Neuronal stem cell (in vitro differentiated cells): ENCODE measurements at places on chromosomes 4 and X.

- H3K4me3 ChIP-seq: peak overlapping the region; percentile 52
- no peak for DNase-seq
- peaks cover 2% of the 10 kb centered on the region for H3K4me1 ChIP-seq
- H3K36me3 ChIP-seq: peaks cover 18% of the 10 kb centered on the region
- H3K27ac ChIP-seq: no peak overlapping the region
These were observed 1.1 kb downstream of the NKX3-2 start for GRCh38 chr4:13543032-13543838.

GRCh38 chr4:35948171-35948570 lies 296.1 kb downstream of the ARAP2 start:
- no peak overlapping the region for H3K4me3 ChIP-seq
- H3K4me1 ChIP-seq: no peaks in the 10 kb centered on the region
- no peaks in the 10 kb centered on the region for H3K36me3 ChIP-seq
- no peak overlapping the region for H3K27ac ChIP-seq
- DNase-seq: no peak
- no peaks in the 10 kb centered on the region for H3K27me3 ChIP-seq

GRCh38 chrX:13965531-13965930 lies 64.2 kb downstream of the GEMIN8 start:
- H3K4me3 ChIP-seq: no peak overlapping the region
- no peak overlapping the region for H3K27ac ChIP-seq
- no peaks in the 10 kb centered on the region for H3K36me3 ChIP-seq
- no peaks in the 10 kb centered on the region for H3K4me1 ChIP-seq
- DNase-seq: no peak
- H3K27me3 ChIP-seq: no peaks in the 10 kb centered on the region

DNA sequence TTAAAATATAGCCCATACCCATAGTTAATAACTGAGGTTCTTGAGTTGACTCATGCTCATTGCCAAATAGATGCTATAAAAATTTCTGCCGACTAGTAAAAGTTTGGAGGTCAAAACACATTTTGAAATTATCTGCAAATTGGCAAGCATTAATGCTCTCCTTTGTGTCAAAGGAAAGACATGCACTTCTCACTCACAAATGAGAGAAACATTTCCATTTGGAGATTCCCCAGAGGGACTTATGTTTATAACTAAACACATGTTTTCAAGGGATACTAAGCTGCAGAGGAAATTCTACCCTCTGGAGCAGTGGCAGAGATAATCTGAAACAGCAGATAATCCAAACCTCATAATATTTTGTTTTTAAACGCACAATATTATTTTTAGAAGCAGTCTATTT lies 45.7 kb upstream of the CCDC160 start:
- H3K36me3 ChIP-seq: no peaks in the 10 kb centered on the region
- no peak for DNase-seq
- H3K27ac ChIP-seq: no peak overlapping the region

DNA sequence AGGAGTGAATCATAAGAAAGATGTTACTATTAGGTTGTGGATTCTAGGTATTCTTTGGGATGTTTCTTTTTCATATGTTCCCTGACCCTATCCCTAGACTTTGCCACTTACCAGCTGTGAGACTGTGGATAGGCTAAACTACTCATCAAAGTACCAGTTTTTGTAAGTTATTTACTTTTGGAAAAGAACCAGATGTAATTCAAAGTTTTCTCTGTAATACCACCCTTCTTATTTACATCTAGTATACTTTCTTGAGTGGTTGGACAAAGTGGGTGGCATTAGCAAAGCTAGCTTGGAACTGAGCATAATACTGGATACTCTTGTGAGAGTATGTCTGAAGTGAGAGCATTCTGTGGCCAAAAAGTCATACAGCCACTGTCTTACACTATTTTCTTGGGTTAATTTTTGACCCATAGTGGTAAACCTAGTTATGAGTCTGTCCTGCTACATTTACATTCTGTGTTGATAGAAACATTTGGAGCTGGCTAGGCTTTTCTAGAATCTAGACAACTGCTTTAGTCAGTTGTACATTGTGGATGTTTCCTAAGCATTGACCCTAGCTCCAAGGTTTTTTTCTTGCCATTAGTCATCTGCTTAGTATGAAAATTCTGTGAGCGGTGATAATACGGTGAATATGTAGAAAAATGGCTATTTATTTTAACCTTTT lies 41.7 kb downstream of the KDM6A start:
- no peak for DNase-seq
- no peak overlapping the region for H3K27ac ChIP-seq
- H3K4me3 ChIP-seq: no peak overlapping the region
- no peaks in the 10 kb centered on the region for H3K36me3 ChIP-seq

DNA sequence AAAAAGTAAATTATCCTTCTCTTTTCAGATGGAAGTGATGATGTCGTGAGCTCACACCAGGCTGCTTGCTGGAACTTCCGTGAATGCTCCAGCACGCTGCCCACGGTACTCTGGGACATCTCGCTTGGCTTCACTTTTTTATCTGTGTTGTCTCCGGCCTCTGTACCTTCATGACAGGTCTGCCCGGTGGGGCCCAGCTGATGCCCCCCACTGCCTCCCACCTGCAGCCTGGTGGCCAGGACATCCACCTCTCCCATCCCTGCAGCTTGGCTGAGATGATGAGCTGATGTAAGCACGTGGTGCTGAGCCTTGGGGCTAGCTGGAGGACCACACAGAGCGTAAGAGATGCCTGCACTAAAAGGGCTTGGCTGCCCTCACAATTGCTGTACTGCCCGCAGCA lies 59.0 kb upstream of the HELT start:
- no peaks in the 10 kb centered on the region for H3K27me3 ChIP-seq
- no peak for DNase-seq
- no peak overlapping the region for H3K4me3 ChIP-seq
- H3K36me3 ChIP-seq: no peaks in the 10 kb centered on the region

DNA sequence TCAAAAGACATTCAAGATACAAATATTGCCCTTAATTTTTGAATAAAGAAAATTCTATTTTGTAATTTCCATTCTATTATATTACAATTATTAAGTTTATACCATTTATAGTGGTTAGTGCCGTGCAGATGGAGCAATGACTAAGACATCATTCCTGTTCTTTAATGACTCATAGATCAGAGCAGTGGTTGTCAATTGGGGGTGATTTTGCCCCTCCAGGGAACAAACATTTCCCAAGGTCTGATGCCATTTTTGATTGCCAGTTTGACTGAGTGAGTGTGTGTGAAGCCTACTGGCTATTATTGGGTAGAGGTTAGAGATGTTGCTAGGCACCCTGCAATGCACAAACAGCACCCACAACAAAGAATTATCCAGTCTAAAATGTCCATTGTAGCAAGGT lies 97.9 kb upstream of the DDIT4L start:
- H3K27me3 ChIP-seq: no peaks in the 10 kb centered on the region
- H3K36me3 ChIP-seq: no peaks in the 10 kb centered on the region
- H3K4me3 ChIP-seq: no peak overlapping the region
- H3K27ac ChIP-seq: no peak overlapping the region
- DNase-seq: no peak

- no peaks in the 10 kb centered on the region for H3K4me1 ChIP-seq
- DNase-seq: no peak
- H3K36me3 ChIP-seq: no peaks in the 10 kb centered on the region
- no peaks in the 10 kb centered on the region for H3K27me3 ChIP-seq
- no peak overlapping the region for H3K27ac ChIP-seq
These were observed 58.0 kb upstream of the SHOX start for GRCh38 chrX:572538-573124.

GRCh38 chr4:140628016-140628415 lies 59.3 kb upstream of the UCP1 start:
- H3K4me3 ChIP-seq: no peak overlapping the region
- H3K27ac ChIP-seq: no peak overlapping the region
- H3K27me3 ChIP-seq: no peaks in the 10 kb centered on the region
- H3K4me1 ChIP-seq: peaks cover 3% of the 10 kb centered on the region

DNA sequence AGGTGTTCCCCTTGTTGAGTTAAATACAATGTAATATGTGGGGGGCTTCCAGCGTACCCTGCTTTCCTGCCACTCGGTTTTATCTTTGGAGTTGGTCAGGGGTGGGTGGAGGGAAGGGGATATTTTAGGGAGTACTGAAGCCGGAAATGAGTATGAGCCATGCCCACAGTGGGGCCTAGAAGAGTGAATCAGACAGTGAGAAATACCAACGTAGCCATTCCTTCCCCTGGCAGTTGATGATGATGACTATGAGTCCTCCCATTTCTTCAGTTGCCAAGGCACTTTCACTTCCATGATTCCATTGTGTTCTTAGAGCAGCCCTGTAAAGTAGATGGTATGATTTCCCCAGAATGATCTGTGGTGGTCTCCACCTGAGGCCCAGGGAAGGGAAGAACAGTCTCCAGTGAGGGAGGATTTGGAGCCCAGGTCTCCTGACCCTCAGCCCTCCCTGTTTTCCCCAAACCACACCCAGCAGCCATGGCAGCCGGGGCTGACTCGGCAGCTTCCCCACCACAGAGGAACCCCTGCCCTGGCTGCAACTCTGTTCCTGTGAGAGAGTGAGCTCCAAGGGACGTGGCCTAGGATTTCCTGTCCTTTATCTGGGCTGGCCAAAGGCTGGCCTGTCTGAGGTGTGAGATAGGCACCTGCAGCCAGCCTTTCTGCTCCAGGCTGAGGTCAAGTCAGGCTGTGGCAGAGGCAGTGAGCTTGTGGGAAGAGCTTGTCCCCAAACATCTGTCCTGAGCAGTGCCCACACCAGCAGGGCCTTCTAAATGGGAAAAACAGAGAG lies 52.7 kb downstream of the STARD8 start:
- no peaks in the 10 kb centered on the region for H3K27me3 ChIP-seq
- H3K27ac ChIP-seq: no peak overlapping the region
- H3K4me1 ChIP-seq: no peaks in the 10 kb centered on the region
- H3K4me3 ChIP-seq: no peak overlapping the region

GRCh38 chr4:68466185-68466584 lies 18.9 kb downstream of the TMPRSS11E start:
- DNase-seq: no peak
- H3K27me3 ChIP-seq: no peaks in the 10 kb centered on the region
- no peak overlapping the region for H3K4me3 ChIP-seq

DNA sequence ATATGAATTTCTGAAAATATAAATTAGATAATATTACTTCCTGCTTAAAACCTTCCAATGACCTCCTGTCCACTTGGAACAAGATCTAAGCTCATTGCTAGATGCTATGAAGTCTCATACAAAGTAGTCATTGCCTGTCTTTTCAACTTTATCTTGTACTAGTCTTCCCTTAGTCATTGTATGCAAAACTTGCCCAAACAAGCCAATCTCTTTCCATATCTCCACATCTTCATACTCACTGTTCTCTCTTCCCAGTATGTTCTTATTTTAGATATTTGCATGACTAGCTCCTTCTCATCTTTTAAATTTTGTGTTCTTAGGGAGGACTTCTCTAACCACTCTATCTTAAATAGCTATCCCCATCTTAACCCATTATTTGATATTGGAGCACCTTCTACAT lies 33.9 kb upstream of the CDX4 start:
- no peak overlapping the region for H3K27ac ChIP-seq
- H3K4me3 ChIP-seq: no peak overlapping the region
- H3K4me1 ChIP-seq: no peaks in the 10 kb centered on the region
- DNase-seq: no peak
- no peaks in the 10 kb centered on the region for H3K36me3 ChIP-seq

DNA sequence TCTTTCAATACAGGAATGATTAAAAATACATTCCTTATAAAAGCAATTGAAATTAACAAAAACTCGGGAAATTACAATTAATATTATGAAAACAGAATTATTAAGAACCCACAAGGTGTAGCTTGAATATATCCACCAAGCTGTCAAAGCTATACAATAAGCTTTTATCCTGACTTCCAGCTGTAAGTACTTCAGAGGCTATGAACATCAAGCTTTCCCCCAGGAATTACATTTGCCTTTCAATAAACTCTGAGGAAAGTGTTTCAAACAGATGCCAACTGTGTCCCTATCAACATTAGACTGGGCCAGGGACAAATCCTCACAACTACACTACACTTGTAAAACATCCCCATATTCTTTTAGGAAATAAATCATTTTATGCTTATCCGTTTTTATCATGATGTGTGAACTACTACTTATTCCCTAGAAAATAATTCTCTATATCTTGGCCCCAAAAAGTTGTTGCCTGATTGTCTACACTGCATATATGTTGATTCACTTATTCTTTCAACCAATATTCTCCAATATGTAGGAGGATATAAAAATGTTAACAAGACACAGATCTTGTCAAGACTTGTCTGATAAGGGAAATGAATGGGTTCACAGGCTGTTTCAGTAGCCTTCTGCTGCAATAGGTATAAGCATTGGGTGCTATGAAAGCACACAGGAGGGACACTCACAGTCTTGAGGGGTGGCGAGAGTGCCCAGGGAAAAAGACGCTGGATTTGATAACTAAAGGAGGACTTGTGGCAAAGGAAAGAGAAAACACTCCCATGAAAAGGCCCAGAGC lies 494.1 kb downstream of the CENPC start:
- H3K27ac ChIP-seq: no peak overlapping the region
- DNase-seq: no peak
- no peaks in the 10 kb centered on the region for H3K27me3 ChIP-seq
- no peaks in the 10 kb centered on the region for H3K4me1 ChIP-seq
- no peak overlapping the region for H3K4me3 ChIP-seq

- no peak for DNase-seq
- peaks cover 10% of the 10 kb centered on the region for H3K27me3 ChIP-seq
- no peaks in the 10 kb centered on the region for H3K4me1 ChIP-seq
- H3K27ac ChIP-seq: no peak overlapping the region
- H3K4me3 ChIP-seq: no peak overlapping the region
These were observed 41.8 kb downstream of the C4orf50 start for GRCh38 chr4:5976431-5976830.

GRCh38 chr4:109462802-109463201 lies 29.2 kb downstream of the SEC24B start:
- peaks cover 13% of the 10 kb centered on the region for H3K36me3 ChIP-seq
- H3K4me1 ChIP-seq: no peaks in the 10 kb centered on the region
- no peak overlapping the region for H3K4me3 ChIP-seq
- no peaks in the 10 kb centered on the region for H3K27me3 ChIP-seq
- no peak overlapping the region for H3K27ac ChIP-seq
- no peak for DNase-seq

- peaks cover 3% of the 10 kb centered on the region for H3K4me1 ChIP-seq
- no peak for DNase-seq
- H3K36me3 ChIP-seq: no peaks in the 10 kb centered on the region
- no peaks in the 10 kb centered on the region for H3K27me3 ChIP-seq
- no peak overlapping the region for H3K4me3 ChIP-seq
These were observed 20.9 kb upstream of the XPNPEP2 start for GRCh38 chrX:129717892-129718291.

DNA sequence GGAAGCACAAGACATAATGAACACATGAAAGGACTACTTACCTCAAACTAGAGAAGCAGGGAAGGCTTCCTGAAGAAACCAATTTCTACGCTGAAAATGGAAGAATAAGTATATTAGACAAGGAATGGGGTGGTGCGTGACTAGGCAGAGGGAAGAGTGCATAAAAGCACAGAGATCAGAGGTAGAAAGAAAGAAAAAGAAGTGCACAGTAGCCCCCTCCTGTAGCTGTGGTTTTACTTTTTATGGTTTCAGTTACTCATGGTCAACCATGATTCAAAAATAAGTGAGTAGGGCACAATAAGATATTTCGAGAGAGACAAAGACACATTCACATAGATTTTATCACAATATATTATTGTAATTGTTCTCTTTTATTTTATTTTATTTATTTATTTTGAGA lies 934.5 kb upstream of the INTU start:
- DNase-seq: no peak
- H3K4me3 ChIP-seq: no peak overlapping the region
- no peaks in the 10 kb centered on the region for H3K36me3 ChIP-seq
- H3K4me1 ChIP-seq: no peaks in the 10 kb centered on the region
